T47D (cell line): ENCODE measurements at places on chromosomes 4 and X.

GRCh38 chr4:14862891-14863290, 139.4 kb upstream of the CPEB2 start:
- DNase-seq: no peak

- no peak for DNase-seq
Observed at GRCh38 chr4:75989846-75990528, 758 bp downstream of the SDAD1 start.

DNA sequence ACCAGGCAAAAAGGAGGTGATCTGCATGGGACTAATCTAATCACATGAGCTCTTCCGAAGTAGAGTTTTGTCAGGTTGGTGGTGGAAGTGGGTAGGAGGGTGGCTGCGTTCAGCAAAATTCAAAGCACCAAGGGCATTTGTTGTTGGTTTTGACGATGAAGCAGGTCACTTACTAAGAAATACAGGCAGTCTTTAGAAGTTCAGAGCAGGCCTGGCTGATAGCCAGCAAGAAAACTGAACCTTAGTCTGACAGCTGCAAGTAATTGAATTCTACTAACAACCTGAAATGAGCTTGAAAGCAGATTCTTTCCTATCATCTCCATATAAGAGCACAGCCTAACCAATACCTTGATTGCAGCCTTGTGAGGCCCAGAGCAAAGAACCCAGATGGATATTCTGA, 505.8 kb downstream of the KLHL13 start:
- no peak for DNase-seq

DNA sequence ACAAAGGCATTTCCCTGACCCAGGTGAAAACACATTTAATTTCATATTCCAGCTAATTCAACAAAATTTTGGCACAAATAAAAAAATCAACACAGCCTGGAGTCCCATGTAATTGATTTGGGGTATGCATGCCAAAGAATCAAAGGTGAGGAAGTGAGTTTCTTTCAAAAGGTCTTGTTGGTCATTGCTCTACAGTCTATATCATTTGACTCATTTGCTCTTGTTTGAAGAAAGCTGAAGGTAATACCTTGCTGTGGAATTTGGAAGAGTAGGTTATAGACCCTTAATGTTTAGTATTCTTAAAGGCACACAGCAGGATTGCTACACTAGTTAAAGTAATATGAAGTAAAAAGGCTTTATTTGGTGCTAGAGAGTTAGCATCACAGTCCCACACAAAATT, 25.4 kb downstream of the COL4A6 start:
- DNase-seq: no peak

GRCh38 chr4:81486502-81486901, 14.8 kb upstream of the RASGEF1B start:
- DNase-seq: no peak

DNA sequence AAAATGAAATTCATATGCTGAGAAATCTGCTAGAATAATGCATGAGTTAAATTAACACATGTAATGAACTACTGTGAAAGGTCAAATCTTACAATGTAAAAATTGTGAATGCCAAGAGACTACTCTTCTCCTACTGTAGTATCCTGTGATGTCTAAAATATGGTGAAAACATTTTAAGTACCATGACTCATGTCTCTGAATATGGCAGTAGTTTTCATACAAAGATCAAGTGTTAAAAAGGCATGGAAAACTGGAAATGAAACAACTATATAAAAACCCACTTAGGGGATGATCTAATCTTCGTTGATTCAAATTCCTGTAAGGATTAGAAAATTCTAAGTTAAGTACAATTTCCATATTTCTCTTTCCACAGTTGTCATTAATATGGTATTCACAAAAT, 221.3 kb downstream of the PPP3CA start:
- no peak for DNase-seq

DNA sequence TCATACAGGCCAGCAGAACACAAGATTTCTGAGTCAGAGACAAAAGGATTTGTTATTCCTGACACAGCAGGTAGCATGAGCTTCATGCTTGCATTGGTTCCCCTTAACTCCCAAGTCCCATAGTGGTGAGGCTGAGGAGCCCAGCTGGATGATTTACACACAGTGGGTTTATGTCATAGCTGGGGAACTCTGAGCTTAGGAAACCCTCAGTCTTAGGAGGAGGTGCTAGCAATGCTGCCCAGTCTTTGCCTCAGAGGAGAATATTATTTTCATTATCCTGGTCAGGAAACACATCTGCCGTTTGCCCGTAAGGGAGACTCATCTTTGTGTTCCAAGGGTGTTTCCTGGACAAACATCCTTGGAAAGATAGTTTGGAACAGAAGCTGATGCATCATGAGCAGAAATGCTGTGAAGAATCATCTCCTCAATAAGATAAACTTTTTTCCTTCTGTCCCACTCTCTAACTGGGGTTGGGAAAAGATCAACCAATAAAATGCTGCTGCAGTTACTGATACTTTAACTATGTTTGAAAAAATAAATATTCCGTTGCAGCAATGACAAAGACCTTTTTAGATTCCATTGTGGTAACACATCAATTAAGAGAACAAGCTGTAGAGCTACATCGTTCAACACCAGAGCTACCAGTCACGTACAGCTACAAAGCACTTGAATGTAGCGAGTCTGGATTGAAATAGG, 146.8 kb downstream of the DCLK2 start:
- no peak for DNase-seq

GRCh38 chr4:47184083-47184482, 152.7 kb downstream of the GABRB1 start:
- DNase-seq: no peak

- no peak for DNase-seq
Observed at GRCh38 chrX:2320089-2320488, 180.7 kb downstream of the DHRSX start.

- no peak for DNase-seq
Observed at GRCh38 chrX:81201071-81201470, 642 bp downstream of the HMGN5 start.
